ENCODE measurements at places on chromosomes 12 and 14.
A peak's percentile ranks its signal among the peaks of the same experiment; 100 is the strongest.

DNA sequence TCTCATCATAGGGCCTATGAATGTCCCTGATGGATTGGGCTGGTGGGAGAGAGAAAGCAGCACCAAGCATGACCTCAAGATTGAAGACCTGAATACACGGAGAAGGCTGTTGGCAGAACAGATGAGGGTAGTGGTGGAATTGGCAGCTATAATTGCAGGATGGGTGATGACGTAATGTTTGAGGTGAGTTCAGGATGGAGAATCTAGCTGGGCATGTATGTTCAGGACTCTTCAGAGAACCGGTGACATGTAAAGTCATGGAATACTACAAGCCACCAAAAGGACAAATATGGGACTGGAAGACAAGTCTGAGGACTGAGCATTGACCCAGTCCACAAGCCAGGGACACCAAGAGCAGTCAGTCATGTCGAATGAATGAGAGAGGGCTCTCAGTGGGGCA is 999.8 kb upstream of the TMEM132C start:
- DNase-seq: no peak

DNA sequence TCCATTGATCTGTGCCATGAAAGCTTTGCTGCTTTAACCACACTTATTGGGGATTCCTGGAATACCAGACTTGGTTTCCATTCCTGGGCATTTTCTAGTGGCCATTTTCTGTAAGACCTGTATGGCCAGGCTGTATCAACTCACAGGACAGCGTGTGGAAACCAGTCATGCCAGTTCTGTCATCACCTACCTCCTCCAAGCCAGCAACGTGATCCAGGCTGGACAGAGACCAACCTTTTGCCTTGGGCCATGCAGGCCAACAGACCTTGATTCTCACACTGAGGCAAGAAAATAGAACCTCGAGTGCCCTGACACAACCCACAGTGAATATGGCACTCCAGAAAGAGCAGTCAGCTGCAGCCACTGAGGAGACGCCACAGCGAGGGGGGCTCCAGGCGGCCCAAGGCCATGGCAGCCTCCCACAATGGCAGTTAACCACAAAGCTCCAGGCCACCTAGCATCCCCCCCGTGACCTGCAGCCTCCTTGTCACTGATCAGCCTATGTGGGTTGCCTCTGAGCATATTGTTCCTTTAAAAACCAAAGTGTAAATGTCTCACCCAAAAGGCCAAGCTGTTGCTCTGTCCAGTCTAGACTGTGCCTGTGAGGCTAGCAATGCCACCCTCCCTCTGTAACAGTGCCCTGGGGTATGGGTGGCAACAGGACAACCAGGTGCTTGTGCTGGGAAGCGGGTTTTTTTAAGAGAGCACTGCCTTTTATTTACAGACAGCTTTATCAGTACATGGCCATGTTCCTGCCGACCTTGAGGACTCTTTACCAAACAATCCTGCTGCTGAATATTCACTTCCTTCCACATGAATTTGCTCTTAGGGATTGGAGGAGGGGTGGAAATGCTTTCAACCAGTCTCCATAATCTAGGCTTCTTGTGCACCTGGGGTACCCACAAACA is 168.7 kb upstream of the HIF1A start:
- DNase-seq: no peak

DNA sequence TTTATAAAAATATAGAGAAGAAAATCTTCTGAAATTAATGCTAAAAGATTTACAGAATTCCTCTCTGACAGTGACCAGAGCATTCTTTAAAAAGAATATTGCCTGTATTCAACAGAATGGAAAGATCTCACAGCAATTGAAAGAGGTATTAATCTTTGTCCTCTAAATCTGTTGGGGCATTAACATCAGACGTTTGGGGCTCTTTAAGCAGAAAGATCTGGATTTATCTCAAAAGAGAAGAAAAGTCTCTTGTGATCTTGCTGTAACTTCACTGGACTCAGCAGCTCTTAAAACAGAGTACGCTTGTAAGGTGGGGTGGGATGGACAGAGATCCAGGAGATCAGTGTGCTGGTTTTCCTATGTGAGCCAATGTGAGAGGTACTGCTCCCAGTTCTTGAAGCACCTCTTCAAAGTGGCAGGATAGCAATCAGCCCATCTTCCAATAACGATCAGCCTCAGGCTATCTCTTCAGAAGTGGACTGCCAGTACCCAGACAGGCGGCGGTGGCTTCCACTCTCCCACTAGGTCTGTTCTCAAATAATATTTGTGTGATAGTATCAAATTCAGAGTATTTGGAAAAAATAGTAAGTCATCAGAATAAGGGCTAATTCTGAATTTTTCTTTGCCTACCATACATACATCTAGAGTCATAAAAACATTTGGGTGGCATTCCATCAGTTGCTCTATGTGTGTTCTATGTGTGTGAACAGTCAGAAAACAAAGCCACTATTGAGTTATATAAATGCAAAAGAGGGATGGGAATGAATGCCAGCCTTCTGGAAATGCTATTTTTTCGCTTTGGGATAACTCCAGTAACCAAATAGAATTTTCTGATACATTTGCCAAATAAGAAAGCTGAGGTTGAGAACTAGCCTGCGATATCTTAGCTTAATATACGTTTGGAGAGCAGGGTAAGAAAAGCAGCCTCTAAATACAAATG is 237.4 kb upstream of the RGS6 start:
- DNase-seq: no peak

DNA sequence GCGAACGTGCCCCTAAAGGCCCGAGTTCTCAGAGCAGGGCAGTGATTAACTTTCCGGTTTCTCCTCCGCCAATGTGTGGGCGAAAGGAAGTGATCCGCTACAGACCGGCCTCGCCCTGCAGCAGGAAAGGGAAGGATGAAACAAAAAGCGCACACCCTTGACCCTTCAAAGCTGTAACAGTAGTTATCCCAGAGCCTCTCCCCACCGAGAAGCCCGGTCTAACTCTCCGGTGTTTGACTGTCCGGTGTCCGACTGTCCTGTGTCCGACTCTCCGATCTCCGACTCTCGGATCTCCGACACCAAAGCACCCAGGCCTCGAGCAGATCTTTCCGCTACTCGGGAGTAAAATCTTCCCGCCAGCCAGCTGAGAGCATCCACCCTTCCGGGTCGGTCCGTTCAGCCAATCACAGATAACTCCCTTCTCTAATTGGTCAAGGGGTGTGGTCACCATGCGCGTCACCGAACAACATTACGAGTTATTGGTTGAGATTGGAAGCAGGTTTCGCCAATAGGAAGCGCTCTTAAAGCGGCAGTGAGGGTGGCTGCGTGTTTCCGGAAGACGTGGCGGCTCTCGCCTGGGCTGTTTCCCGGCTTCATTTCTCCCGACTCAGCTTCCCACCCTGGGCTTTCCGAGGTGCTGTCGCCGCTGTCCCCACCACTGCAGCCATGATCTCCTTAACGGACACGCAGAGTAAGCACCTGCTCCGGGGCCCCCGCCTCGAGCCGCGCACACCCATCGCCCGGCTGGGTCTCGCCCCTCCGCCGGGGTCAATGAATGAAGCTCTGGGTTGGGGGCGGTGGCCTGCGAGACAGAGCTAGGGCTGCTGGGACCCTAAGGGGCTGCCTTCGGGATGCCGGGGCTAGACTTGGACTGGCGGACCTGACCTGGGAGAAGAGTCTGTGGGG is at the start of the genes GOLT1B and RECQL:
Gene GOLT1B, plus strand, starts transcription at position 532 of the 906 bp plus-strand sequence. Its CDS starts 135 bp downstream, at position 667.
Gene RECQL, minus strand, starts transcription at position 378 of the 906 bp plus-strand sequence. CDS start 2,065 bp downstream, outside the sequence.
- peak; percentile 100 for DNase-seq

GRCh38 chr14:68656452-68656851 is 136.4 kb downstream of the ZFP36L1 start:
- DNase-seq: no peak
